ENCODE measurements at places on chromosomes 6 and 20.
A peak's percentile ranks its signal among the peaks of the same experiment; 100 is the strongest.

DNA sequence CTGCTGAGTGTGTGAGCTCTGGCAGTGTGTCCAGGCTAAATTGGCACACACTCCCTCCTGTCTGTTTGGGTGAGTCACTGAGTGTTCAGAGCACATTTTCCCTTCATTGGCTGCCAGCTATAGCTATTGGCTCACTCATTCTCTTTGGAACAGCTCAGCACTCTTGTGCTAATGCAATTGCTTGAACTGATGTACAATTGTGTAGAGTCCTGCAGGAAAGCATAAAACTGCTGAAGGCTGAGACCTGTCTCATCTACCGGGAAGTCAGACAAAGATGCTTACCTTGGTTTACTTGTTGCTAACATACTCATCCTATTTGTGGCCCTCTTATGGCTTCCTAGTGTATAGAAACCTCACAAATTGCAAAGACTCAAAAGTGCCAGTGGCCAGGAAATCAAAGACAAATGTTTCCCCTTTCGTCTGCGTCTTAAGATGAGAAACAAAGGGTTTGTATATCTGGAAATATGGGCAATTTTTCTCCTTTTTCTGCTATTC is 351.0 kb downstream of the BCKDHB start:
- DNase-seq = no peak
- H3K27me3 ChIP-seq = no peaks in the 10 kb centered on the region
- no peak overlapping the region for H3K27ac ChIP-seq
- H3K4me1 ChIP-seq = peaks cover 14% of the 10 kb centered on the region

DNA sequence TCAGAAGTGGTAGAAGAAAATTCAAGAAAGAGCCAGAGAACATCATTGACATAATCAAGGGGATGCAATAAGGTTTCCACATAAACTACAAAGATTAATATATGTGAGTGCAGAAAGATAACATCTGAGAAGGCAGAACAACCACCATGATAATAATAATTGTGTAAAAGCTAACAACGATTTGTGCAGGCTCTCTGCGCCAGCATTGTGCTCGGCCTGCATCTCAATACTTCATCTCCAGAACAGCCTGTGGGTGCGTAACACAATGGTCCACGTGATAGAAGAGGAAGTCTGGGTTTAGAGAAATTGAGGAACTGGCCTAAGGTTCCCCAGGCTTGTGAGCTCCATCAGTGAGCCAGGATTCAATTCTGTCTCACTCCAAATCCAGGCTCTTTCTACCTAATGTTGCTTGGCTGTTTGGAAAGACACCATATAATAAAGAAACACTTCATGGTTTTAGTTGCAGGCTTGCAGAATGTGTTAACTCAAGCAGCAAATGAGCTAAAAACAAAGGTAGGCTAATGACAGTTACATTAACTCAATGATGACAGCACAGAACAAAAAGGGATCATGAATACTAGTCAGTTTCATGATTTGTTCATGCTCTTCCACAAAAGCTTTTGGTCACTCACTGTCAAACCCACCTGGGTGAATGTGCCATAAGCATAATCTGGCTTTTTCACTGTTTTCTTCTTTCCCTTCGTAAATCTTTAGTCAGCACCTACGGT is 71.2 kb downstream of the LY86 start:
- H3K4me3 ChIP-seq = no peak overlapping the region
- H3K27me3 ChIP-seq = no peaks in the 10 kb centered on the region

GRCh38 chr6:42229506-42230119 is 12.0 kb upstream of the MRPS10 start:
- H3K27ac ChIP-seq = no peak overlapping the region
- H3K27me3 ChIP-seq = no peaks in the 10 kb centered on the region
- no peak overlapping the region for H3K4me3 ChIP-seq
- DNase-seq = no peak
- H3K4me1 ChIP-seq = peaks cover 8% of the 10 kb centered on the region

DNA sequence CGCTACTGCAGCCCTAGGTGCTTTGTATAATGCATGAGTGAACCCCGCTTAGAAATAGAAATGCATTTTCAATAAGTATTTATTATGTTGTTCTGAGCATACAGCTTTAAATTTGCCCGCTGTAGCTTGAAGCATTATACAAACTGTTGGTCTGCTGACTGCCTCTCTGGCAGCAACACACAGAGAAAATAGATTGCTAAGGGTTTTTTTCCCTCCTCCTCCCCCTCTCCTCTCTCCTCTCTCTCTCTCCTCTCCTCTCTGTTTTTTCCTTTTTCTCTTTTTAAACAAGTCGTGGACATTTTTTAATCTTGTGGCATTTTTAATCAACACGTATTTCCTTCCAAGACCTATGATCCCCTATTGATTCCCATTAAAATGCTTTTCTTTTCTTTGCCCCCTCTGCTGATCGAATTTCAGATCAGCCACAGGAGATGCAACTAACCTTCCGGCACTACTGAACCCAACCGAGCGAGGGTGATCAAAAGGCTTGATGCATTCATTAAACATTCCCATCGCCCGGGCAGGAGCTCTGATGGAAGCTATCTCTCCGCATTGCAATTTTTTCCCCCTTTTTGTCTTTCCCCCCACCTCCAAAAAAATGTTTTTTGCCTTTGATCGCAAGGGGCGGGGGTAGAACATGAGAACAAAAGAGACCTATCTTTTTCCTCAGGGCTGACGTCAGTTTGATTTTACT is 90.7 kb upstream of the ARID1B start:
- no peaks in the 10 kb centered on the region for H3K27me3 ChIP-seq
- peak; percentile 42 for DNase-seq
- peak overlapping the region; percentile 86 for H3K4me3 ChIP-seq
- H3K27ac ChIP-seq = peak overlapping the region; percentile 92
- H3K4me1 ChIP-seq = peaks cover 40% of the 10 kb centered on the region
- H3K36me3 ChIP-seq = no peaks in the 10 kb centered on the region

GRCh38 chr6:108115598-108116058 is 41.1 kb upstream of the OSTM1 start:
- peaks cover 49% of the 10 kb centered on the region for H3K4me1 ChIP-seq
- peak overlapping the region; percentile 70 for H3K4me3 ChIP-seq
- no peak overlapping the region for H3K27ac ChIP-seq
- H3K27me3 ChIP-seq = peaks cover 88% of the 10 kb centered on the region
- DNase-seq = peak; percentile 29

- H3K4me1 ChIP-seq = peaks cover 39% of the 10 kb centered on the region
- H3K36me3 ChIP-seq = peaks cover 20% of the 10 kb centered on the region
- H3K27ac ChIP-seq = no peak overlapping the region
- H3K27me3 ChIP-seq = no peaks in the 10 kb centered on the region
- DNase-seq = no peak
Measured at GRCh38 chr6:13445005-13445743, 42.2 kb downstream of the GFOD1 start.

GRCh38 chr20:19976595-19977372 is 40.4 kb upstream of the NAA20 start:
- no peak for DNase-seq
- no peak overlapping the region for H3K4me3 ChIP-seq
- no peaks in the 10 kb centered on the region for H3K36me3 ChIP-seq
- no peaks in the 10 kb centered on the region for H3K27me3 ChIP-seq

Measured in activated naive CD8-positive, alpha-beta T cell treated with anti-CD3 and anti-CD28 coated beads, Interleukin-2, amount 50 U/mL, for 24 hours (primary cell).